ENCODE measurements at places on chromosomes 7 and 10.

- no peak for DNase-seq
Measured at GRCh38 chr10:12707461-12708185, 293.9 kb downstream of the CCDC3 start.

GRCh38 chr7:1090686-1091643 lies 3.1 kb downstream of the GPER1 start:
- DNase-seq: no peak

DNA sequence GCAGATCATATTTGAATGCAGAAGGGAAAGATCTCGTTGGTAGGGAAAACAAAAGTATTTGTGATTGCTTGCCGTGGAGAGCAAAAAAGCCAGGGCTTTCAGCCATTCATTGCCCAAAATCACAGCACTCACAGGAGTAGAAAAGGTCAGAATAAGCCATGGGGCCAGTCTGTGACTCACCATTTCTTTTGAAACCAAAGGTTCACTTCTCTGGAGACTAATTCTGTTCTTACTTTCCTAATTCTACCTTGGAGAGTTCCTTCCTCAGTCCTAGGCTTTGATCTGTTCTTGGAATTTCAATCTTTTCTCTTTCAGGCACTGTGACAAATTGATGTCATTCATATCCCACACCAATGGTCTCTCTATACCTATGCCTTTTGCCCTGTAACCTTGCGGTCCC lies 54.1 kb upstream of the FAM180A start:
- no peak for DNase-seq

- DNase-seq: no peak
Measured at GRCh38 chr10:76397181-76398042, 966.0 kb downstream of the LRMDA start.

- DNase-seq: no peak
Measured at GRCh38 chr10:35025916-35026315, 64.2 kb downstream of the CUL2 start.

- DNase-seq: no peak
Measured at GRCh38 chr10:101896225-101896877, 52.8 kb upstream of the KCNIP2 start.

DNA sequence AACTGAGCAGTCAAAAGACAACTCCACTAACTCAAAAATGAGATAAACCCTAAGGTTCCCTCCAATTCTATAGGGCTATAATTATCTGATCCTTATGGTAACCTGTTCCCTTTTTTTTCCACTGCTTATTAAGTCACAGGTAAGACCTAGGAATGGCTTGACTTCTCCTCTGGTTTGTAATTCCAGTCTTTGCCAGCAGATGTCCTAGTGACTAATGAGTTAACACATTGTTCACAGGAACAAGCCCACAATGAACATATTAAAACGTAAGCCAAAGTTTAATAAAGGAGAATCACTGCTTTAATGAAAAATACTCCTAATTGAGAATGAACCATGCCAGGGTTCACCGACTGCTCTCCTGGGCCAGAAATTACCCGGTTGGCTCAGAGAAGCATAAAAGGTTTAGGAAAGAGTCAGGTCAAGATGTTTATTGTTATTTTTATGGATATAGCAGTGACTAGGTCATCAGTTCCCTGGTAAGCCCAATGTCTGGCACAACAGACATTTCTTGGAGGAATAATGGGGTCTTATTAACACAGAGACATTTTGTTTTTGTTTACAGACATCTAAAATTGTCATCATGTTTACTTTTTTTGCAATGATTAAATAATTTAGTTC lies 120.1 kb downstream of the ELAPOR2 start:
- DNase-seq: no peak

- DNase-seq: no peak
Measured at GRCh38 chr7:151271699-151272355, 23.3 kb upstream of the SMARCD3 start.

- no peak for DNase-seq
Measured at GRCh38 chr7:95874541-95875265, 102.3 kb downstream of the DYNC1I1 start.

- peak; percentile 97 for DNase-seq
Measured at GRCh38 chr7:77696057-77696642, at the start of gene RSBN1L. TSS of gene RSBN1L (plus strand) at chr7:77696459. CDS start at chr7:77696470, 11 bp downstream.

GRCh38 chr10:33441561-33441960 lies 107.1 kb upstream of the NRP1 start:
- no peak for DNase-seq

DNA sequence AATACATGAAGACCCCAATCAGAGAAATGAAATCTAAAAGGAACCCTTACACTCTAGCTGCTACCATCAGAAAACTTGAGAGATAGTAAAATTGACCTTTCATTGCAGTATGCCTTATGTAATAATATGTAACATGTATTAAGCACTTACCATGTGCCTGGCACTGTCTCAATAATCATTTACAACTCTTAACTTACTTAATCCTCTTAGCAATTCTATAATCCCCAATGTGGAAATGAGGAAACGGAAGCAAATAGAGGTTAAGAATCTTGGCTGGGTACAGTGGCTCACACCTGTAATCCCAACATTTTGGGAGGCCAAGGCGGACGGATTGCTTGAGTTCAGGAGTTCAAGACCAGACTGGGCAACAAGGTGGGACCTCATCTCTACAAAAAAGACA lies 29.8 kb upstream of the FHIP2A start:
- no peak for DNase-seq

DNA sequence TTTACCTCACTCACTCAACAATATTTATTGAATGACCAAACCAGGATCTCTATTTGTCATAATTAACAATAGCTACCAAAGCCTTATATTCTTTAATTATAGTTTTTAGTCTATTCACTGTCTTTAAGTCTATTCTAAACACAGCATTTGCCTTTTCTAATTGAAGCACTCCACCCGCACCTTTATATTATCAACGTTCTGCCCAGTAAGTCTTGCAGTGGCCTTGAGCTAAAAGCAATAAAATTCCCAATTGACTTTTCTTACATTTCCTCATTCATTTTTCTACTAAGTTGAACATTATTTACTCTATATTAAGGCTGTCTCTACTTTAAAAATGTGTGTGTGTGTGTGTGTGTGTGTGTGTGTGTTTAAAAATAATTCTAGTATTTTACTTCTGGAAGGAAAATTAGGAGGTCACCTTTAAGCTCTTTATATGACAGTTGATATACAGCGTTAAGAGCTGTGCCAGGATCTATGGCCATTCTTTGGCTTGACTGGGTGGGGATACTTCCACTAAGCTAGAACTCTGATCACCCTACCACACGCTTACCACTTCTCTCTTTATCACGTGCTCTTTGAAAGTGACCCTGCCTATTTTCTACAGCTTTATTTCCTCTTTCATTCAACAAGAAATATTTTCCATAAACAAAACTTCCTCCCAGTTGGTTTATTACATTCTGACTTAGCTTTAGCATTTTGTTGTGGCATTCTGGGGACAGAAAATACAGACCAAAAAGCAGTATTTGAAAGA lies 8.8 kb downstream of the PAPSS2 start:
- DNase-seq: no peak

DNA sequence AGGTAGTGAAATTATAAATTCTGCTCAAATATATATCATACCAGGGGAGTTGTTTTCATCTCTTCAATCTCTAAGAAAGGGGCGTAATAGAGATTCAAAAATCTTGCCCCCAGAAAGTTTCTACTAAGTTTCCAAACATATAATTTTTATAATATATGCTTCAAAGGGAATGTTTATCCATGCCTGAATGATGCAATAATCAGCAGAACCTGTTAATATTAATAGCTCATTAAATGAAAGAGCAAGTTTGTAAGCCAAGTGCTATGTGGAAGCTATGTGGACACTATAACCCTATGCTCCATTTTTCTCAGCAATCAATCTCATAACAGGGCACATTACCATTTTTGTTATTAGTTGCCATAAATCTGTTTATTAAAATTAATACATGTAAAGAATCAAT lies 25.3 kb downstream of the VPS41 start:
- DNase-seq: no peak

- no peak for DNase-seq
Measured at GRCh38 chr7:143003393-143004051, 23.4 kb downstream of the OR9A2 start.

DNA sequence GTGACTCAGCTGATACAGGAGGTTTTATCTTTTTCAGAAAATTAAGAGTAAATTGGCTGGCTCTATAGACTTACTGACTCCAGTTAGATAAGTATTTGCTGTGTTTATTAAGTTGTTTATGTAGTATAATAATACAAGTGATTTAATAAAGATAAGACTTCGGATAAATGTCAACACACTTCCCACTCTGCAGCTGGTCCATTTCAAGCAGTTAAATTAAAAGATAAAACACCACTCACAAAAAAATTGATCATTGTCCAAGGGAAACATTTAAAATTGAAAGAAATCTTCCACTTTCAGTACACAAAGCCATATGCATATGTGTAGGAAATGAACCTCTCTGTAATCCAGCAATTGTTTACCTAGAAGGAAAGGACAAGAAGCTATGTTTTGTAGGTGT lies 106.1 kb upstream of the SP8 start:
- no peak for DNase-seq

GRCh38 chr10:114357515-114357996 lies 46.7 kb downstream of the AFAP1L2 start:
- no peak for DNase-seq

DNA sequence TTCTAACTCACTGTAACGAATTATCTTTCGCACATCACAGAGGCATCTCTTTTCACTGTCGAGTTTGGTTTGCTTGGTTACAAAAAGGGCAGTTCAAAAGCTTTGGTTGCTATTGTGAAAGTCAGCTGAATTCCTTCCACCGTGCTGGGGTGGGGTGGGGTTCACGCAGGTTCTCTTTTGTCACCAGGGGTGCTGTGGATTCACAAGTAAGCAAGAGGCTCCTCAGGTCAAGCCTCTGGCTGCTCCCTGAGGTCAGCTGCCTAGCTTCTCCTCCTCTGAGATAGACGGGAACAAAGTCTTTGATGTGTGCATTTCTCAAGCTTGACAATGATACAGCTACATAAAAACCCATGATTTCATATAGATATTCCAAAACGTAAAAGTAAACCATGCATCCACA lies 47.7 kb downstream of the EGFR start:
- DNase-seq: no peak

- DNase-seq: no peak
Measured at GRCh38 chr10:115706026-115706425, 567.0 kb downstream of the GFRA1 start.

GRCh38 chr10:87864496-87865059 lies 1.2 kb downstream of the PTEN start:
- no peak for DNase-seq

DNA sequence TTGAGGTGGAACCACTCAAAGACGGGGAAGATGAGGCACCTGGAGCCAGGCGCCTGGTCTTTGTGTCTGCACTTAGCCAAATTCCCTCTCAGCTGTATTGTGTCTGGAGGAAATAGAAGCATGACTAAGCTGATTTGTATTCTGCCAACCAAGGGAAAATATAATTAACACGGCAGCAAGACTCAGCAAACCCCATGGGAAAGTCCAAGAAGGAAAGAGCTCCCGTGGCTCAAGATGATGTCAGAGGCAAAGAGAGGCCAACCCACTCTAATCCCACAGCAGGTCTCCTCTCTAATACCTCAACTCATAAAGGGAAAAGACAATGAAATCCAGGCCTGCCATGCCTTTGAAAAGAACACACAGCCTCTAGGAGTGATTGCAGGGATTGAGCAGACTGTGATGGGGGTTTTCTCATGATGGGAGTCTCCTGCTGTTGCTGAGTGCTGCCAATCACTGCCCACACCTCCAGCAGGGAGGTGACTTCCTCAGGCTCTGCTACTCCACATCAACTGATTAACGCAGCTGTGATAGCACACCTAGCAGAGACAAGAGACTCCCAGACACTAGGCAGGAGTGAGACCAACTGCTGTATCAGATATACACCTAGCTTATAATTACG lies 255.5 kb upstream of the C7orf33 start:
- no peak for DNase-seq

DNA sequence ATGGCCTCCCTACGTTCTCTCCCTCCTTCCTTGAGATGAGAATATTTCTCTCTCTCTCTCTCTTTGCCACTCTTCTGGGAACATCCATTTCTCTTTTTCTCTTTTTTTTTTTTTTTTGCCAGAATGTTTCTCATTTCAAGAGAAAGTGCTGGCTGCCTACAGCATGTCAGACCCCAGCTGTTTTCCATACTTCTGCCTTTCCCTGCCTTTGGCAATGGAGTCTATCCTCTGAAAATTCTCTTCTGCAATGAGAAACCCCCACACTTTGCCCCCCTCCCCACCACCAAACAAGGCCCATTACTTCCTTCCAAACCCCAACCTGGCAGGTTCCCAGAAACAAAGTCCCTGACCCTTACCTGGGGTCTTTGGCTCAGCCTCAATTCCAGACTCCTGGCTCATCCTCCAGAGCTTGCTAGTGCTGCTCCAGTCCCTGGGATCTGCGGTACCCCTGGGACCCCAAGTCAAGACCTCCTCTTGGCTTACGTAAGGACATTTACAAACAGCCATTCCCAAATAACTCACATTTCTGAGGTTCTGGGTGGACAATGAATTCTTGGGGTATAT lies 17.4 kb upstream of the CCL26 start:
- no peak for DNase-seq

- no peak for DNase-seq
Measured at GRCh38 chr10:85008488-85009184, 680.2 kb downstream of the CCSER2 start.

- DNase-seq: no peak
Measured at GRCh38 chr7:45682358-45682735, 108.2 kb downstream of the ADCY1 start.

GRCh38 chr10:114802177-114802576 lies 19.4 kb upstream of the FHIP2A start:
- DNase-seq: no peak

DNA sequence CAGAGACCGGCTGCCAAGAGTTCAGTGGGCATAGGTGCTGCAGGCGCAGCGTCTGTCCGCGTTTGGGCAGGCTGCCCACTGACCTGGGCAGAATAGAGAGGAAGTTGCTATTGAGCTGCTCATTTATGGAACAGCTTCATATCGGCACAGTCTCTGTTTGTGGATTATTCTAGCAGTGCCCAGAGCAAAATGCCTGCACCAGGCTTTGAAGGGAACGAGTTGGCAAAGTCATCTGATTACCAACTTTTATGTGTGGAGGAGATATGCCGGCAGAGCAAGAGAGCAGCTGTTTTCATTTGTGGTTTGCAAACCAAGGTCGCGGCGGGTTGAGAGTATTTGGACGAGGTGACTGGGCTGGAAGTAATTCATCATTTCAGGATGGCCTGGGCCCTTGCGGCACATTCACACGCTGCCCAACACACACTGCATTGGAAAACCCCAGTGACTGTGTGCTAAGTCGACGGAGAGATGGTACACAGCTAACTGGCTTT lies 228.5 kb downstream of the TCERG1L start:
- DNase-seq: no peak

DNA sequence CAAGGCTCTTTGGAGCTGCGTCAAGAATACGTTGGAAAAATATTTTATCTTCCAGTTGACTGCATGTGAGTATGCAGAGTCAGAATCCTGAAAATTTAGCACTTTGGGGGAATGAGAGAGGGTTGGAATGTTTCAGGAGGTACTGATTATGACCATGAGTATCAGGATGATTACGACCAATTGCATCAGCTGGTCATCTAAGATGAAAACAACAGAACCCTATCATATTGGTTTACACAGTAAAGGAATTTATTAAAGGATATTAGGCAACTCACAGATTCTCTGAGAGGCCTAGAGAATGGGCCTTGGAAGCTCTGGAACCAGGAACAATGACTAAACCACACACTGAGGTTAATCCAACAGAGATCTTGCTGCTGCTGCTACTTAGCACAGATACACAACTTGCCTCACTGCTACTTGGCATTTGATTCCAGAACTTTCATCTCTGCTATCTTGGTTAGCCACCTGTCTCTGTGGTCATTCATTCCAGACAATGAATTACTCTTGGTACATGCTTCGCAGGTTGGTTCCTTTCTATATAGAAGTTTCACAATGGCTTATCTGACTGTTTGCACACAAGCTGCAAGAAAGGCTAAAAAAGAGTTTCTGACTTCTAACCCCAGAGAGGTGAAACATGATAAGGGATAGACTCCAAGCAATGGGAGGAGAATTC lies 68.0 kb upstream of the CTTNBP2 start:
- DNase-seq: no peak
